D721Med (cell line): ENCODE measurements at places on chromosomes 4 and X.

DNA sequence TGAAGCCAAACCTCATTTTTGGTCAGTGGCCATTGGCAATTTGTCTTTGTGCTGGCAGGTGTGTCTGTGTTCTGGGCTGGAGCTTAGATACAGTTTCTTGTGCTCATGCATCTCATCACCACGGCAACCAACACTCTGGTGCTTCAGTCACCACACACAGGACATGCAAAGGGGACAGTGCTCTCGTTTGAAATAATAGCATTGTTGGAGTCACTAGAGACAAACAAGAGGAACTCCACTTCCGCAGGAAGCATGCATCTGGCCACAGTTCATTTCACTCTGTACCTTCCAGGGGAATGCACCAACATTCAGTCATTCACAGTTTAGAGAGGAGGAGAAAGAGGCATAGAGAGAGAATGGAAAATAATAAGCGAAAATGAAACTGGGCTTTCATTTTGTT is 267.4 kb downstream of the ANK2 start:
- no peak for DNase-seq

DNA sequence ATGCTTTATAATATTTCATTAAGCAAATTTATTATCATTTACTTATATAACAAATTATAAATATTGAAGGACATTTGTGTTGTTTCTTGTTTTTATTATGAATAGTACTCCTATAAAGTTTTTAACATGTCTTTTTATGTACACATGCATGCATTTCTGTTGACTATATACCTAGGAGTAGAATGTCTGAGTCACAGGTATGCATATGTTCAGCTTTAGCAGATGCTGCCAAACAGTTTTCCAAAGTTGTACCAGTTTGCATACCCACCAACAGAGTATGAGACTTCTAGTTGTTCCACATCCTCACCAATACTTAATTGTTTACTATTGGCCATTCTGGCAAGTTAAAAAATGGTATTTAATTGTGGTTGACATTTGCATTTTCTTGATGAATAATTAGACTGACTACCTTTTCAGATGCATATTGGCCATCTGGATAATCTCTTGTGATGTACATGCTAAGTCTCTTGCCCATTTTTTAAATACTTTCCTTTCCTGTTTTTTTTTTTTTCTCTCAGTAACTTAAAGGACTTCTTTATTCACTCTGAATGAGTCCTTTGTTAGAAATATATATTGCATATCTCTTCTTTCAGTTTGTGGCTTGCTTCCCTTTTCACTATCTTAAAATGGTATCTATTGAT is 132.2 kb upstream of the TRIM2 start:
- DNase-seq: no peak

DNA sequence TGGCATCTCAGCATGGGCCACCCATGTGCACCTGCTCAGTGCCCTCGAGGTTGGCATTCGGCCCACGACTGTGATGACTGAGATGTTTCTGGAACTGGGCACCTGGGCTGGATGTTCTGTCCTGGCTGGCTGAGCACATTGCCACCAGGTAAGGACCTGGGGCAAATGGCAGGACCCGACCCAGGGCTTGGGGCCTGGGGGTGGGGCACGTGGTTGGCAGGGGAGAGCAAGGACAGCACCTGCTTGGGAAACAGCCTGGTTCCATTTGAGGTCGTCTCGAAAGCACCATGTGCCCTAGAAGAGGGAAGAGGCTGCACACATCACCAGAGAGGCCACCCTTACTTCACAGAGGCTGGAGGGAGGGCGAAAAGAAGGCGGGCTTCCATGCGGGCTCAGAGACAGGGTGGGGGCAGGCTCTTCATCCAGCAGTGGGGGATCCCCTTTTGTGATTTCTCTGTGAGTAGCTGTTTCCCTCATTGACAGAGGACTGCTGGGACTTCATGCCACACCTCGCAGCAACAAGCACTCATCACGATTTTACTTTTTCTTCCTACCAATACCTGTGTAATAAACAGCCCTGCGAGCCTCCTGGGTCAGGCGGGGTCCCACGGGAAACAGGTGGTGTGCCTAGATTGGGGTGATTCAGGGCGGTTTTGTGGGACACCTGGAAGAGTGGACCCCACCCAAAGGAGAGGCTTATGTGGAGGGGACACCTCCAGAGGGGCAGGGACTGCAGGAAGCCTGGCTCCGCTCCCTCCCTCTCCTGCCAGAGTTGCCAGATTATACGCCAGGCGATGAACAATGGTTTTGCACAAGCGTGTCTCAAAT is 12.0 kb downstream of the TMEM187 start:
- DNase-seq: no peak

- no peak for DNase-seq
Observed at GRCh38 chr4:9943761-9944160, 77.5 kb downstream of the SLC2A9 start.

- no peak for DNase-seq
Observed at GRCh38 chr4:16819652-16820051, 78.8 kb downstream of the LDB2 start.

DNA sequence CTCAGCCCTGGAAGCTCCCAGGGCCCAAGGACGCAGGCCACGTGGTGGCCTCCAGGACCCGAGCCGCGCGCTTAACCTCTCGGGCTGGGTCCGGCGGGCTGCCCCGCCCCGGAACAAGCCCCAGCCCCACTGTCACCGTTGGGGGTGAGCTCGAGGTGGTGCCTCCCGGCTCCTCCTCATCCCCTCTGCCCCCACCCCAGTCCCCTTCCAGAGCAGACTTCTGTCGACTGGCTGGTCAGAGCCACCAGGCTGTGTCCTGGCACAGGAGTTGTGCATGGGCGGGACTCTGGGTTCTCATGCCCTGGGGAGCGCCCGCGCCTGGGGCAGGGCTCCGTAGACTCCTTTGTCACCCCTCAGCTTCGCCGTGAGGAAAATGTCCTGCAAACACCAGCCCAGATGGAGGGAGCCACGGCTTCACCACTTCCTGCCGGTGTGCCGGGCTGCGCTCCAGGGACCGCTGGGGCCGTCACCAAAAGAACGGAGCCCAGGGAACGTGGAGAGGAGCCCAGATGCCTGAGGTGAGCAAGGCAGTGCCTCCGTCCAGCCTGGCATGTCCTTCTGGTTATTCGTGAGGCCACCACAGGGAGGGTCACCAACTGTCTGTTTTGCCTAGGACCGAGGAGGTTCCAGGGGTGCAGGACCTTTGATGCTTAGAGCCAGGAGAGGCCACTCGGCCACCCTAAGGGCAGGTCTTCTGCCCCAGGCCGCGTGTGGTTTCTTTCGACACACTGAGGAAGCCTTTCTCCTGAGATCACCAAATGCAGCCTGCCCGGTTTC is 7.1 kb upstream of the RGS12 start:
- DNase-seq: no peak

DNA sequence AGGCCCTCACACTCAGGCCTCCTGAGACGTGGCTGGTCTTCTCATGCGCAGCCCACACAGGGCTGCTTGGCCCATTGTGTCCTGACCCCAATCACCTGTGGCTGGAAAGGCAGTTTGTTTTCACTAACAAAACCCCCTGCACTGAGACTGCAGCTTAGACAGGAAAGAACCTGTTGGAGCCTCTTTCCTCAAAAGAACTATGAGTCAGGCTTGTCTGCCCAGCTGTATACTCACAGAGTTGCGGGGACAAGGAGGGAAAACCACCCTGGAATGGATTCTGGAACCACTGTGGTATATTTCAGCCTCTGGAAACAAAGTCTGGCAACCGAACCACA is 5.2 kb upstream of the TMEM156 start:
- no peak for DNase-seq

DNA sequence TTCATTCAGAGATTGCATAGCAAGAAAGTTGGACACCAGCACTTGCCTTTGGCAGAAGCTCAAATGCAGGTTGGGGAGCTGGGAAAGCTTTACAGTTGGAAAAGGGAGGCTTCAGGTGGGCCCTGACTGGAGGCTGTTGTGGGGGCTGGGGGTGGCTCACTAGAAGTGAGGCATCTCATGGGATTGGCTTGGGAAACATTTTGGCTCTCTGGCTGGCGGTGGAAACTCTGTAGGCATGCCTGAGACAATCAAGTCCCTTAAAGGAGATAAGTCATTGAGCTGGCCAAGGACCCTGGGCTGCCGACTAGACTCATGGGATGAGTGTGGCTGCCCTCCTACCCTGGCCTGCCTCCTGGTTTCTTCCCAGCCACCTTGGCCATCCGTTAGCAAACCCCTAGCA is 31.4 kb upstream of the STS start:
- DNase-seq: no peak

DNA sequence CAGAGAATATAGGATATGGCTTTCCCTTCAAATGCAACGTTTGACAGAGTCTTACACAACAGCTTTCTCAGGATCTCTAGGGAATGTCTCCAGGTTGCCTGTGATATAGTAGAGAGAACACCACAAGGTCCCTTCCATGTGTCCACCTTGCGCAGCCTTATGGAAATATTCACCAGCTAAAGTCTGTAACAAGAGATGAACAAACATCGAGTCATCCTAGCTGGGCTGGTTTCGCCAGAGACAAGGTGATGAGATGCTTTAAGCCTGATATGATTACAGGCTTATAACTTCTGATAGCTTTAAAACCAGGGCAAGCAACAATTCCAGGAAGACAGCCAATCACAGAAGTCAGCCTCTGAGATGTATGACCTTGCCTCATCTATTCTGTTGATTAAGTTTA is 83.8 kb downstream of the SEL1L3 start:
- DNase-seq: no peak

DNA sequence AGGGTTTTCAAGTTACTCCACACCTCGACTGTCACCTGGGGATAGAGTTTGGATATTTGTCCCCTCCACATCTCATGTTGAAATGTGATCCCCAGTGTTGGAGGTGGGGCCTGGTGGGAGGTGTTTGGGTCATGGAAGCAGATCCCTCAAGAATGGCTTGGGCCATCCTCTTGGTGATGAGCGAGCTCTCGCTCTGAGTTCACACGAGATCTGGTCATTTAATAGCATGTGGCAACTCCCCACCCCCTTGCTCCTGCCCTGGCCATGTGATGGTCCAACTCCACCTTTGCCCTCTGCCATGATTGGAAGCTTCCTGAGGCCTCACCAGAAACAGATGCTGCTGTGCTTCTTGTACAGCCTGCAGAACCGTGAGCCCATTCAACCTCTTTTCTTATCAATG is 8.3 kb downstream of the CTAG1A start:
- DNase-seq: no peak

GRCh38 chr4:52192721-52193135 is 141.6 kb downstream of the SPATA18 start:
- no peak for DNase-seq
